ENCODE measurements at places on chromosomes 6 and 20.

GRCh38 chr20:5973172-5973571, 22.7 kb downstream of the MCM8 start:
- DNase-seq = no peak

DNA sequence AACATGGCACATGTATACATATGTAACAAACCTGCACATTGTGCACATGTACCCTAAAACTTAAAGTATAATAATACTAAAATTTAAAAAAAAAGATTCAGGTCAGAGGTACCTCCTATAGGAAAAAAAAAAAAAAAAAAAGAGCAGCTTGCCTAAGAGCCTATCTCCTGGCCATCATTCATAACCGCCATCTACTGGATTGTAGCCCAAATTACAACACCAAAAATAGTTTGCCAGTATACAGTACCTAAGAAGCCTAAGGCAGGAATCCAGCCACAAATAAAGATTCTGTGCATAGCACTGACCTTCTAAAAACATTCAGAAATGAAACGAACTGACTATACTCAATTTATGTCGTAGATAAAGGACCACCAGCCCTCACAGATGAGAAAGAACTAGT, 438.4 kb upstream of the ADGRB3 start:
- DNase-seq = no peak

GRCh38 chr20:61173267-61173666, 78.8 kb upstream of the CDH4 start:
- no peak for DNase-seq

DNA sequence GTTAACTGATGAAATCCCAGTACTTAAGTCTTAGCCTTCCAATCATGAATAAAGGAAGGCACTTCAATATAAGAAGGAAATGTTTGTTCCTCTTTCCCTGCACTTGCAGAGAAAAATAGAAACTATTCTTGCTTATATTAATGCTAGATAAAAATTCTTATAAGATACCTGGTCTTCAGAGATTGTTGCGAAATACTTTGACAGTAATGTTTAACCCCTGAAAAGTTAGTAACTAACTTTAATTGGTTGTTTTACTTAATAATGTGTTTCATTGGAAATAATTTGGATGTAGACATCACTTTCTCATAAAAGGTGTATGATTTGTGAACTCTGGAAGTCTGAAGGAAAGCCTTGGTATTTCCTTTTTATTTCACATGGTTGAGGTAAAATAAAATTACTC, 294.2 kb upstream of the SYNCRIP start:
- no peak for DNase-seq

Data from astrocyte of the cerebellum (primary cell).